Stimulated activated CD8-positive, alpha-beta memory T cell treated with anti-CD3 and anti-CD28 coated beads, Interleukin-15, amount 100 ng/mL, for 24 hours (primary cell): ENCODE measurements at places on chromosomes 3 and 15.

GRCh38 chr3:183854318-183855035, 29.1 kb upstream of the MAP6D1 start:
- DNase-seq = no peak

- no peak for DNase-seq
Observed at GRCh38 chr15:71545223-71545760, 265.1 kb upstream of the NR2E3 start.

DNA sequence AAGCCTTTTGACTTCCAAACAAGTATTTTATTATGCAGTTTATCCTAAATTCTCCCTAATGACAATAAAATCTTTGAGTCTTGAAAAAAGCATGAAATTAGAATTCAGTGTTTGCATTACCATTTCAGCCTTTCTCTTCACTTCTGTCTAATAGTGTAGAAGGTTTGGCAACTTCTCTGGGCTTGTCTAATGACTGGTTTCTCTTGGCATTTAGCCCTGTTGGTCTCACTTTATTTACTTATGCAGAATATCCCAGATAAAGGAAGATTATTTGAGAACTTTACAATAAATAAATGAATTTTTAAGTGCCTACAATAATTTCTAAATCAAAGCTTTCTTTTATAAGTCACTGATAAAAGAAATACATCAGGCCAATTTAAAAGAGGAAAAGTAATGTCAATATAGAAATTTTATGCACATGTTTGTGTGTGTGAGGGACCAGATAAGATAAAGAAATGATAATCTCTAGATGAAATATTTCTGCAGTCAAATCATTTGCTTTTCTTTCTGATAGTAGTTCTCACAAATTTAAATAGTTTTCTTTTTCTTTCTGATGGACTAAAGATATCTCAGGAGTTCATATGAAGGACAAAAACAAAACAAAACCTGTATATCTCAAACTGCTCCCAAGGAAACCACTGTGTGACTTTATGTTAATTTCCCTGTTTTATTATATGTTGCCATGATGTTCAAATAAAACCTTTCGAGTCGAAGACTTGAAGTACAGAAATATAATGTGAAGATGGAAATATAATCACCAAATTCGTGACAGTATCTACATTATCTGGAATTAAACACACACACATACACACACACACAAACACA, 533.1 kb upstream of the CBLB start:
- DNase-seq = no peak

GRCh38 chr3:58236527-58237237, 910 bp upstream of the ABHD6 start:
- DNase-seq = no peak

- DNase-seq = no peak
Observed at GRCh38 chr3:185210621-185211142, 43.2 kb downstream of the EHHADH start.

DNA sequence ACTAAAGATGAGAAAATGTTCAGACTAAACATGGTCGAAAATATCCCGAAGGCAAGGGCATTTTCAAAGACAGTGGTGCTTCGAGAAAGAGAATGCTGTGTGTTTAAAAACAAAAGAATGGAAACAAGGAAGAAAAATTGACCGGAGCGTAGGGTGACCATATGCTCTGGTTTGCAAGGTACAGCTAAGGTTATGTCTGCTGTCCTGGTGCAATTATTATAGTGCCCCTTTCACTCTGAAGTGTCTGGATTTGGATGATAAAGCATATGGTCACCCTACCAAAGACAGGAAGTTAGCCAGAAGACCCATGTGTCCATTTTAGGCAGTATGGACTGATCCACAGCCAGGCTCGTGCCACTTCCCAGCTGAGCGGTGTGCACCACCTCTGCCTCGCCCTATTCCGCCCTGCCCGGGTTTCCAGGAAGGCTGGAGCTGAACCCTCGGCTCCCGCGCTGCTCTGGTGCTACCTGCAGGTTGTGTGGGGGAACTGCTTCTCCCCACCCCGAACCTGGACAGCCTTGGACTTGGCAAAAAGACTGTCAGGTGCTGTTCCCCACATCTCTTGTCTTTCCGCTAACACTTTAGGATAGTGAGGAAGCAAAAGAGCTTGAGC, 25.2 kb downstream of the GOLGA6D start:
- DNase-seq = no peak

DNA sequence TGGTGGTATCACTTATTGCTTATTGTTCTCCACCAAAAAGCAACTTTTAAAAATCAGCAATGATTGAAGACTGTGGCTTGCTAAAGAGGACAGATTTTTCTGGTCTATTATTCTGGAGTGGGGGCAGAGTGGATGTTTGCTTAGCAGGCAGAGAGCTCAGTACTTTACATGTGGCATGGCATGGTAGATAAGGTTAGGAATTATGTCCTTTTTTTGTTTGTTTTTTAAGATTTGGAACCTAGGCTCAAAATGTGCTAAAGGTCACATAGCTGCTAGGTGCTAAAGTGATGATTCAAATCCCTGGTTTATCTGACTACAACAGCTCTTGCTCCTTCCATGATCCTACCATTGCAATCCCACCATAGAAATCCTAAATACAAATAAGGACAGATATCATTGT, 331.0 kb upstream of the ADAMTS9 start:
- no peak for DNase-seq

GRCh38 chr3:40620151-40620550, 95.4 kb downstream of the ZNF621 start:
- no peak for DNase-seq

DNA sequence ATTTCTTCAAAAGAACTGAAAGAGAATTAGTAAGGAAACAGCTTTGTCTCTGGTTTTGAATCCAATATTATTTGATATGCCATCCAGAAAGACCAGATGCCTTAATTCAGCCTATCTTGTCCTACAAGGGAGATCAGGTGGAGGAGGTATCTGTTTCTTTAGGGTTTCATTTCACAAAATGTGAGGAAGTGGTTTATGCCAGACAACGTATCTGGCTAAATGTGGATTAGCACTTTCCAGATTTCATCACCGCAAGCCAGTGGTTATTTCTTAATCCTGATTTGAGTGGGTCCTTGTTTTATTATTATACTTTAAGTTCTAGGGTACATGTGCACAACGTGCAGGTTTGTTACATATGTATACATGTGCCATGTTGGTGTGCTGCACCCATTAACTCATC, 271.1 kb downstream of the EBLN2 start:
- no peak for DNase-seq

- no peak for DNase-seq
Observed at GRCh38 chr3:42689421-42690014, 4.2 kb downstream of the KLHL40 start.

- DNase-seq = no peak
Observed at GRCh38 chr3:140724856-140725812, 47.3 kb downstream of the TRIM42 start.

DNA sequence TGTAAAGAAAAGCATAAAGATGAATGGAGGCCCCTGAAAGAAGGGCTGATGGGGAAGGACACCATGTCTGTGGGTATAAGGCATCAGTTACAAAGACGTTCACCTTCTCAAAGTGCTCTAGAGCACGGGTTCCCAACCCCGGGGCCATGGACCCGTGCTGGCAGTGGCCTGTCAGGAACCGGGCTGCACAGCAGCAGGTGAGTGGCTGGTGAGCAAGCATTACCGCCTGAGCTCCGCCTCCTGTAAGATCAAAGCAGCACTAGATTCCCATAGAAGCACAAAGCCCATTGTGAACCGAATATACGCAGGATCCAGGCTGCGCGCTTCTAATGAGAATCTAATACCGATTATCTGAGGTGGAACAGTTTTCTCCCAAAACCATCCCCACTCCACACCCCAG, 25.7 kb downstream of the MYO1E start:
- no peak for DNase-seq

DNA sequence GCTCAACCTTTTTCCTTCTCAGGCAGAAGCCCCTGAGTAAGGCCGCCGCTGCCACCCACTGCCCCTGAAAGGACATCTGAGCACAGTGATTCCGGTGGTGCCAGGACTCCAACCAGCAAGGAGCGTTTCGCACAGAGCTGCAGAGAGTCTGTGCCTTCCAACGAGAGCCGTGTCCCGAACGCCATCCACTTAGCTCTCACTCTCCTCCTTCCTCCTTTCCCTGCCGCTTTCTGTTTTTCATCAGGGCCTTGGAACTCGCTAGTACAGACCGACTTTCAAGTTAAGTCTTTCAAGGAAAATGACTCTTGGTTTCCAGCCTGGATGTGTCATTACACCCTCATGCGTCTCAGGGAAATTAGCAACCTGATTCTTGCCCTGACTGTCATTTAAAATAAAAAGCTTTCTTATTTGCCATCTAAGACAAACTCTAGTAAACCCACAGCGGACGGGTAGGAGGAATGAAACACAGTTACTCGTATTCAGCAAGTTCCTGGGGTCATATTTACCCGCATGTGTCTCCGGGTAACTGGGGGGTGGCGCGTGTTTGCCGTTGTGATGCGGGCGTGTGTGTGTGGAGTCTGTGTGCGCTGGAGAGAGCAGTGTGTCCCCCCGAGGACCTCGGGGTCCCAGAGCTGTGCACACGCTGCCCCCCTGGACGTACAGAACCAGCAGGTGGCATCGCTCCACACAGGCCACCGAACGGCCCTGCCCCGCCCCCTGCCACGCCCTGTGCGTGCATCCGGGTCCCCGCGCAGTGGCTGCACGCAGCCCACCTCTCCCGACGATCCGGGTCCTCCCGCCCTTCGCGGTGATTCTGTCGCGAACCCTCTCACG, 30.4 kb upstream of the ALDH1A3 start:
- peak; percentile 14 for DNase-seq

DNA sequence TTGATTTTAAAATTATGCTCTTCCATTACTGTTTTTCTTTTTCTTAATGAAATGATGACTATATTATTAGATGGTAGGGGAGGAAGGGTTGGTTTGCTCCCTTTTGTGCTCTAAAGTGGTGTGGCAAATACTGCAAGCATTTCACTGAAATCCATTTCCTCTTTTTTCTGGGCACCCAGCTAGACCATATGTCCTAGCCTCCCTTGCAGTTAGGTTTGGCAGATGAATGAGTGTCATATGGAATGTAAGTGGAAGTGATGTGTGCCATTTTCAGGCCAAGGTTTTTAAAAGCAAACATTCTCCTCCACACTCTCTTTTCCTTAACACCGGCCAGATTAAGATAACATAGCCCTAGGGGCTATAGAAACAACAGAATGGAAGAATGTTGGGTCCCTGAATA, 363.0 kb downstream of the FGF12 start:
- no peak for DNase-seq

GRCh38 chr3:145518639-145519038, 642.3 kb downstream of the PLOD2 start:
- no peak for DNase-seq

GRCh38 chr3:38579141-38579540, 70.3 kb downstream of the SCN5A start:
- no peak for DNase-seq

- no peak for DNase-seq
Observed at GRCh38 chr3:27147215-27147614, 222.0 kb downstream of the NEK10 start.

DNA sequence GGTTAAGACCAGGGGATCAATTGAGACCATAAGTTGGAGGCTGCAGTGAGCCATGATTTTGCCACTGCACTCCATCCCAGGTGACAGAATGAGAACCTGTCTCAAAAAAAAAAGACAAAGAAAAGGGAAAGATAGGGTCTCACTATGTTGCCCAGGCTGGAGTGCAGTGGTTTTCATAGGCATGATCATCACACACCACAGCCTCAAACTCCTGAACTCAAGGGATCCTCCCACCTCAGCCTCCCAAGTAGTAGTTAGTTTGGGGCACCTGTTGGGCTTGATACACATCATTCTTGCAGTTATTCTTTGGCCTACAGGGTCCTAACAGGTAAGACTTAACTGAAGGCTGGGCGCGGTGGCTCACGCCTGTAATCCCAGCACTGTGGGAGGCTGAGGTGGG, 42.1 kb downstream of the UBXN7 start:
- no peak for DNase-seq

DNA sequence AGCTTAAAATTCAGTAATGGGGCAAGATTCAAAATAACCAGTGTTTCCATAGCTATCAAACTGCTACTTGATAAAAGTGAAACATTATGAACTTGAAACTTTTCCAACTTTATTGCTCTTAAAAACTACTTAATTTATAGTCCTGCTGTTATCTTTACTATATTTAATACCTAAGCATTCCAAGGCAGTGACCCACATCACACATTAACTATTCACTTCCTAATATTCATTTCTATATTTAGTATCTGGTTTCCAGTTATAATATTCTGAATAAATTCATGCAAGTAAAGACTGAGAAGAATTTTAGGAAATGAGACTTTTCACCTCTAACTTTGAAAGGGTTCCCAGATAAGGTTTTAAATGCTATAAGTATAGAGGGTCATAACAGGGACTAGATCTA, 64.9 kb downstream of the UACA start:
- no peak for DNase-seq

- DNase-seq = no peak
Observed at GRCh38 chr3:74067296-74067695, 442.6 kb upstream of the PDZRN3 start.

- DNase-seq = no peak
Observed at GRCh38 chr3:86303935-86304334, 687.0 kb downstream of the VGLL3 start.

GRCh38 chr3:128006061-128007032, 45.9 kb upstream of the SEC61A1 start:
- DNase-seq = no peak

GRCh38 chr3:32813180-32813579, 4.6 kb upstream of the TRIM71 start:
- no peak for DNase-seq

DNA sequence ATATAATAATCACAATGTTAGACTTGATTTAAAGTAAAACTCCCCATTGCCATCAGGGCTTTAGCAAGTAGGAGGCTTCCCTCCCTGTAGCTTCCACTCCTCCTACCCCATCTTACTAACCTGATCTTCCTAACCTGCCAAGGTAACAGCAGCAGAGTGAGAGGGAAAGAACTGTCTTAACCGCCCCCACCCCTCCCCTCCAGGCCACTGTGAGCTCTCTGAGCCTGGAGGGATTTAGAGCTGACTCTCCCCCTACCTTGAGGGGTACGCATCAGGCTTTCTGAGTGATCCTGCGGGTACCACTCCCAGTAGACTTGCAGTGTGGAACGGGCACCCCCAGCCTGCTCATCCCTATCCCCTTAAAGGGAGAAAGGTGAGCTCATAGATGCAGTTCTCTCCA, 11.4 kb upstream of the PRSS50 start:
- DNase-seq = no peak

GRCh38 chr3:69313251-69313650, 72.6 kb downstream of the FRMD4B start:
- no peak for DNase-seq

- DNase-seq = no peak
Observed at GRCh38 chr3:160804762-160805161, 48.7 kb downstream of the PPM1L start.

DNA sequence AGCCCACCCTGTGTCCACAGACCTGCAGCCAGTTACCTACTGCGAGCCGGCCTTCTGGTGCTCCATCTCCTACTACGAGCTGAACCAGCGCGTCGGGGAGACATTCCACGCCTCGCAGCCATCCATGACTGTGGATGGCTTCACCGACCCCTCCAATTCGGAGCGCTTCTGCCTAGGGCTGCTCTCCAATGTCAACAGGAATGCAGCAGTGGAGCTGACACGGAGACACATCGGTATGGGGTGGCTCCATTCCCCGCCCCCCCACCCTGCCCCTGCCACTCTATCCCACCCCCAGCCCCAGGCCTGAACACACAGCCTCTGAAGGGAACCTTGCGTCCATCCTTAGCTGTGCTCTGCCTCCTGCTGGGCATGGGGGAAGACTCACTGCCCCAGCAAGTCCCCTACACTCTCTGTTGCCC, 73.2 kb downstream of the AAGAB start:
- no peak for DNase-seq
